IMR-90 (cell line): ENCODE measurements at places on chromosomes 1 and 21. TPM values are rescaled to one million over a fixed set of nuclear protein-coding genes. Genes with fewer than 3 reads are reported as not detected.

Gene ARHGAP29
- polyA plus RNA-seq = 15.9 and 19.1 TPM in 2 replicates

Gene AMY2A
- polyA plus RNA-seq = not detected in 2 replicates

Gene C1QA
- polyA plus RNA-seq = not detected in 2 replicates

DNA sequence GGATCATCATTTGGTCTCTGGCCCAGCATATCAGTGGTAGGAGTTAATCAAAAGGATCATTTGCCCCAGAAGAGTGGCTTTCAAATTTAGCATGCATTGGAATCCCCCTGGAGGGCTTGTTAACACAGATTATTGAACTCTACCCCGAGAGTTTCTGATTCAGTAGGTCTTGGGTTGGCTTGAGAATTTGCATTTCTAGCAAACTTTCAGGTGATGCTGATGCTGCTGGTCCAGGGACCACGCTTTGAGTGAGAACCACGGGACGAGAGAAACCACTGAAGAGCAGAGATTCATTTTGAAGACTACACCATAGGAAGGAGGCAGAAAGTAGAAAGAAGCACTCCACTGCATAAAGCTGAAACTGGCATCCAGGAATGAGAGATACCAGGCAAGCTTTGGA, 81.3 kb upstream of the DUSP10 start:
- peaks cover 10% of the 10 kb centered on the region; the same call in 1 of the 2 replicates for H3K4me1 ChIP-seq
- H3K27me3 ChIP-seq = no peaks in the 10 kb centered on the region
- H3K4me3 ChIP-seq = no peak overlapping the region
- no peak overlapping the region for H3K27ac ChIP-seq
- DNase-seq = no peak

DNA sequence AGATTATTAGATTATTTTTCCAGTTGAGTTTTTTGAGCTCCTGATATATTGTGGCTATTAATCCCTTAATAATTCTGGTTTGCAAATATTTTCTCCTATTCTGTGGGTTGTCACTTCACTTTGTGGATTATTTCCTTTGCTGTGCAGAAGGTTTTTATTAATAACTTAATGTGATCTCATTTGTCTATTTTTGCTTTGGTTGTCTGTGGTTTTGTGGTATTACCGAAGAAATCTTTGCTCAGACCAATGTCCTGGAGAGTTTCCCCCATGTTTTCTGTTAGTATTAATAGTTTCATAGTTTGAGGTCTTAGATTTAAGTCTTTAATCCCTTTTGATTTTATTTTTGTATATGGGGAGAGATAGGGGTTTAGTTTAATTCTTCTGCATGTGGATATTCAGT, 7.1 kb upstream of the TBX19 start:
- no peaks in the 10 kb centered on the region for H3K36me3 ChIP-seq
- no peak for DNase-seq
- no peaks in the 10 kb centered on the region for H3K27me3 ChIP-seq

- no peaks in the 10 kb centered on the region for H3K36me3 ChIP-seq
- H3K4me1 ChIP-seq = no peaks in the 10 kb centered on the region; the same call in 1 of the 2 replicates
- no peak overlapping the region for H3K27ac ChIP-seq
- H3K4me3 ChIP-seq = no peak overlapping the region
- DNase-seq = no peak
- H3K27me3 ChIP-seq = peaks cover 36% of the 10 kb centered on the region
Measured at GRCh38 chr1:63703701-63704107, 70.1 kb upstream of the ROR1 start.

DNA sequence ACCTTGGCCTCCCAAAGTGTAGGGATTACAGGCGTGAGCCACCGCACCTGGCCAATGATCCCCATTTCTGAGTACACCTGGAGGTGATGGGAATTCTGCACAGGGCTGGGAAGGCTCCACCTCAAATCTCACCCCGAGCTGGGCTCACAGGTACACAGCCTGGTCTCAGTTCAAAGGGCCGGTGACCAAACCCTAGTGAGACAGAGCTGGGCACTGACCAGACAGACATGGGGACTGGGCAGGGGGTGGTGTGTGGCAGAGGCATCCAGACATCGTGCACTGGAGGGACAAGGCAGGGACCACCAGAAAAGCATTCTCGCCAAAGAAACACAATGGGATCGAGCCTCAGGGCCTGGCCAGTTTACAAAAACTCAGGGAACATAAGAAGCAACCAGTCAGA, 17.2 kb downstream of the LSS start:
- H3K4me1 ChIP-seq = no peaks in the 10 kb centered on the region
- peaks cover 52% of the 10 kb centered on the region for H3K36me3 ChIP-seq
- no peak overlapping the region for H3K27ac ChIP-seq
- no peak for DNase-seq
- H3K4me3 ChIP-seq = no peak overlapping the region

- DNase-seq = no peak
- peaks cover 31% of the 10 kb centered on the region for H3K27me3 ChIP-seq
- no peaks in the 10 kb centered on the region for H3K36me3 ChIP-seq
- no peak overlapping the region for H3K27ac ChIP-seq
- H3K4me3 ChIP-seq = no peak overlapping the region
- no peaks in the 10 kb centered on the region for H3K4me1 ChIP-seq
Measured at GRCh38 chr1:201223852-201224665, 33.4 kb downstream of the IGFN1 start.
